ENCODE measurements at places on chromosomes 13 and 19.
A peak's percentile ranks its signal among the peaks of the same experiment; 100 is the strongest.

DNA sequence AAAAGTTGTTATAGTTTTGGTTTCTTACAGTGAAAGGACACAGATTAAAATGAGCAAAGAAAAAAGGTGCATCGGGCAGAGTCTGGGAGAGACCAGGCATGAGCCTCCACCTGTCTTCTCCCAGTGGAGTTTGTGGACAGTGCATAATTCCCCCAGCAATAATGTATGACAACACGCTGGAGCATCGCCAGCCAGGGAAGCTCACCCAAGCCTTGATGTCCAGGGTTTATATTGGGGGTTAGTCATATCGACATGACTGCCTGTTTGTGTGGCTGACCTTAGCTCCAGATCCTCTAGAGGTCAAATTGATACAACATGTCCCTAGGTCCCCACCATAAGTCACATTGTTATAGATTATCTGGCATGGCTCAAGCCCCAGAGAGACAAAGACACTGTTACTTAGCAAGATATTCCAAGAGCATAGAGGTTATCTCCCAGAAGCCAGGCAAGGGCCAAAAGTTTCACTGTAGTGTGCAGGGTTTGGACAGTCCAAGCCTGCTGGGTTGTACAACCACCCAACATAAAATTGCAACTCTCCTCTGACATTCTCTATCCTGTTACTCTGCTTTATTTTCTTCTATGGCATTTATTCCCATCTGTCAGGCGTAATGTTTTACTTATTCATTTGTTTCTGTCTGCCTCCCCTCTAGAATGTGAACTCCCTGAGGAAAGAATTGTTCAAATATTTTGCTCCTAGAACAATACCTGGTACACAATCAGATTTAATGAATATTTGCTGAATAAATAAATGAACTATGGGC lies 5.6 kb upstream of the KLK13 start:
- no peak for DNase-seq

GRCh38 chr13:29791997-29792780 lies 58.2 kb downstream of the UBL3 start:
- no peak for DNase-seq

GRCh38 chr19:7888826-7889217 lies 512 bp downstream of the LRRC8E start:
- DNase-seq, result no peak

GRCh38 chr19:46017874-46018675 lies 4.8 kb downstream of the PGLYRP1 start:
- DNase-seq, result no peak

DNA sequence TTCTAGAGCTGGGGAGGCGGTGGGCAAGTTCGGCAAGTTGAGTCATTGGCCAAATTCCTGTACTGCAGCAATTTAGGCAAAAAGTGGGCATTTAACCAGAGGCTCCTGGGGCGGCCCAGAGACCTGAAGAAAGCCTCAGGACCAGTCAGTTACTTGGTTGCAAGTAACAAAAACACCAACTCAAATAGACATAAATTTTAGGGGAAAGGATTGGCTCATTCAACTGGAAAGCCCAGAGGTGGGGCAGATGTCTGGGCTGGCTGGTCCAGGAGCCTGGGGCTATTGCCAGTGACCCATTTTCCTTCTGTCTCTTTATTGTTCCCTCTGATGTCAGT lies 97.1 kb downstream of the SIPA1L3 start:
- DNase-seq, result no peak

GRCh38 chr13:78657699-78658629 lies 991 bp downstream of the OBI1 start:
- DNase-seq, result peak; percentile 65

DNA sequence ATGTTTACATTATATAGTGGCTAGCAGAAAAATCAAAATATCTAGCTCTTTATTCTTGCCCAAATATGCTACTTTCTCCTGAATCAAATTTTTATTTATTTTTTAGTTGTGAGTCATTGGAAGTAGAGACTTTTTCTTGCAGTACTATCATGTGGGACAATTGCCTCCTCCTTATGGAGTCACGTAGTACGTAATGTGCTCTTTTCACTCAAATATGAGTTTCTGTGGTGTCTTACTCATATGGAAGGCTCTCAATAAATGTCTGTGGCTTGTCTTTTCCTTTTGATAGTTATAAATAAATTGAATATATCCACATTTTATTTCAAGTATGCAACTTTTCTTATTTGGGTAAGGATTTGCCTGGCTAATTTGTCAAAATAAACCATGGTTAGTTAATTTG lies 1411.0 kb upstream of the SLC10A2 start:
- no peak for DNase-seq
